ENCODE measurements at places on chromosomes 5 and 9.
A peak's percentile ranks its signal among the peaks of the same experiment; 100 is the strongest.

GRCh38 chr5:5658226-5658625 is 235.7 kb downstream of the ICE1 start:
- DNase-seq, result no peak

- DNase-seq, result no peak
Observed at GRCh38 chr9:23551311-23551721, 274.7 kb downstream of the ELAVL2 start.

GRCh38 chr9:115883467-115884329 is 269.9 kb upstream of the PAPPA start:
- DNase-seq, result peak; percentile 34

- no peak for DNase-seq
Observed at GRCh38 chr9:127155314-127155960, 33.0 kb upstream of the ANGPTL2 start.

DNA sequence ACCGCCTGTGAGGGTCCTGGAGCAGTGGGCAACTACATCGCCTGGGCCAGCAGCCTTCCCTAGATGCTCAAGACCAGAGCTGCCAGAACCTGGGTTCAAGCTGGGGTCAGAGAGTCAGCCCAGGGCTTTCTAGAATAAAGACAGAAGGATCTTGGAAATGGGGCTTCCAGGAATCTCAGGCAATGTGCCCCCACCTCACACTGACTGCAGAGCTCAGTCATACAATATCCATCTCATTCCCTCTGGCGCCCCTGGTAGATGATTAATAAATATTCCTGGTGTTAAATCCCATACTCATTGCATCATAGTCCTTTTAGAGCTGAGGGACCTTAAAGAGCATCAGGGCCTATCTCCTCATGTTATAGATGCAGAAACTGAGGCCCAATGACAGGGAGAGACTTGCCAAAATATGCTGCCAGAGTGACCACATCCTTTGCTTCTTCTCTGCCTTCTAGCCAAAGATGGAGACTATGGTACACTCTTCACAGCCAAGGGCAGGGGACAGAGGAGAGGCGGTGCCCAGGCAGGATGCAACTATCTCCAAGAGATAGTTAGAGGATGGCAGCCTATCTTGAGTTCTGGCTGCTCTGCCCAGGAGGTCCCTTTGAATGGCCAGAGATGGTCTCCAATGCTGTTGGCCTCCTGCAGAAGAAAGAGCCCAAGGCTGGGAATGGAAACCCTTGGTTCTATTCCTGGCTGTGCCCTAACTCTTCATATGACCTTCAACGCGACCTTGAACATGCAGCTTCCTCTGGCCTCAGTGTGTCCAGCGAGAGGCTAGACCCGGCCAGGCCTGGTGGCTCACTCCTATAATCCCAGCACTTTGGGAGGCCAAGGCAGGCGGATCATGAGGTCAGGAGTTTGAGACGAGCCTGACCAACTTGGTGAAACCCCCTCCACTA is 36.2 kb upstream of the IL17B start:
- no peak for DNase-seq

DNA sequence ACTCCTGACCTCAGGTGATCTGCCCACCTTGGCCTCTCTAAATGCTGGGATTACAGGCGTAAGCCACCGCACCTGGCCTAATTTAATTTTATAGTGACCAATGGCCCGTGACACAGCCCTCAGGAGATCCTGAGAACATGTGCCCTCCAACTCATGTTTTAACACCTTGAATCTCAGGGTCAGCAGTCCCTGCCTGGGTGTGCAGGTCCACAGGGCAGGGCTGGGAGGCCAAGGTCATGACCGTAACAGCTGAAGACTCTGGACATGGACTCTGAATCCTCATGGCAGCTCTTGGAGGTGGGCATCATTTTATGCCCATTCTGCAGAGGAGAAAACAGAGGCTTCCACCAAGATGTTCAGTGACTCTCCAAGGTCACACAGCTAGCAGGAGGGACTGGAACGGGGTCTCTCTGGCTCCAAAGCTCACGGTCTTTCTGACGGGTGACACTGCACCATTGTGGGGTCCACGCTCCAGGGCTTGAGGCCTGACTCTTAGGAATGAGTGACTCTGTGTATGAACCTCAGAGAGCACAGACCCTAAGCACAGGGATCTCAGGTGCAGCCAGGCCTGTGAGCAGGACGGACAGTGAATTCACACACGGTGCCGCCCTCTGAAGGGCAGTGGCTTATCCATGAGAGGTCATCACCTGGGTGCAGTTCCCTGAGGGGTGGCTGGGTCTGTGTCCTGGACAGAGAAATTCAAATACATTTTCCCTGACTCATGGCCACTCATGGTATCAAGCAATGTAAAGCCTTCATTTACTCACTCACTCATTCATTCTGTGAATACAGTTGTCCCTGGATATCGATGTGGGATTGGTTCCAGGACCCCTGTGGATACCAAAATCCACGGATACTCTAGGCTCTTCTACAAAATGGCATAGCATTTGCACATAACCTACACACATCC is 32.8 kb upstream of the LAMC3 start:
- DNase-seq, result no peak
